Muscle of arm (tissue), 14 donors: ENCODE measurements at places on chromosomes 12 and 14.

- no peak for DNase-seq
Measured at GRCh38 chr12:13045816-13046215, 1.6 kb downstream of the FAM234B start.

GRCh38 chr14:97021571-97022168 is 224.5 kb downstream of the VRK1 start:
- DNase-seq: no peak

DNA sequence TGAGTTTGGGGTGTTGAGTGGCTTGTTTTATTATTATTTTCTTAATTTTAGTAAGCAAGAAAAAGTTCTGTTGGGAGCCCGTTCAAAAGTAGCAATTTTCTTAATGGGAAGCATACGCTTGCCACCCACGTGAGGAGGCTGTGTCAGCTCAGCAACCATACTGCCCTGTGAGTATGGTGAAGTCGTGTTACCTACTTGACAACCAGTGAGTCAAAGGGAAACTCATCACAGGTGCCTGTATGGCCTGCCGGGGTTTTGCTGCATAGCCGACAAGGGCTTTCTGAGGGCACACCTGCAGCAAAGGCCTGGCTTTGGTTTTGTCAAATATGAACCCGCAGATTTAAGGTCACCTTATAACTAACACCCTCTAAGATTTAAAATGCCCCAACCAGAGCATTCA is 31.1 kb downstream of the PITPNM2 start:
- no peak for DNase-seq

- peak; percentile 17 for DNase-seq
Measured at GRCh38 chr14:94355191-94355794, 32.2 kb upstream of the SERPINA6 start.

DNA sequence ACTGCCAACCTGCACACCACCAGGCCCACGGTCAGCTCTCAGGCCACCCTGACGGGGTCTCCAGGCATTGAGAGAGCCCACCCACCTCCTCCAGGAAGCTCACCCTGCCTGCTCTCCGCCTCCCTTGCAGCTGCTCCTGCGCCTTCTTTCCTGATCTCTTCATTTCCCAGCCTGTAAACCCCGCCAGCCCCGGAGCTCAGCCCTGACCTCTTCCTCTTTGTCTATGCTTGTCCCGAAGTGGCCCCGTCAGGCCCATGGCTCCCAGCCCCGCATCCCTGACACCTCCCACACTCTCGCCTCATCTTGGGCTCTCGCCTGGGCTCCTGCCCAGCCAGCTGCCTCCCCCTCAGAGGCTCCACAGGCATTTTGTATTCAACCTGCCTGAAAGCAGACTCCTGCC is 139.3 kb downstream of the CALM1 start:
- no peak for DNase-seq
